ENCODE measurements at places on chromosomes 12 and 14.

- no peak for DNase-seq
Observed at GRCh38 chr12:21459474-21459873, 22.0 kb downstream of the PYROXD1 start.

DNA sequence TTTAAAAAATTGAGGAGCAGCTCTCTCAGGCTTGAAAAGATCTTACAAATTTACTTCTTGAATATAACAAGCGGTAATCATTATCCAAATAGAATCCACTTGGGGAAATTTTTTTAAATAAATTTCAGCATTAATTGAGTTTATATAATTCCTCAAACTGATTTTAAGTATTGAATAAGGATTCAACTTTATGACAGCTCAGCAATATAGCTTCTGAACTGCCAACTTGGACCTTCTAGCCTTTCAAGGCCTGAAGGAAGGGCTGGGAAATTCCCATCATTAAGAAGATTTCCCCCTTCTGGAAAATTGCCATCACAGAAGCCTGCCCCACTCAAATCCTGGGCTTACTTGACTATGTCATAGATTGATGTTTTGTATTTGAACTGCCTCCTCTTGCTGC is 57.5 kb upstream of the GARIN2 start:
- no peak for DNase-seq

GRCh38 chr14:70257526-70257925 is 68.8 kb upstream of the SLC8A3 start:
- no peak for DNase-seq

- no peak for DNase-seq
Observed at GRCh38 chr14:36346052-36346451, 25.6 kb upstream of the MBIP start.

GRCh38 chr12:90301095-90301494 is 592.5 kb upstream of the ATP2B1 start:
- no peak for DNase-seq

DNA sequence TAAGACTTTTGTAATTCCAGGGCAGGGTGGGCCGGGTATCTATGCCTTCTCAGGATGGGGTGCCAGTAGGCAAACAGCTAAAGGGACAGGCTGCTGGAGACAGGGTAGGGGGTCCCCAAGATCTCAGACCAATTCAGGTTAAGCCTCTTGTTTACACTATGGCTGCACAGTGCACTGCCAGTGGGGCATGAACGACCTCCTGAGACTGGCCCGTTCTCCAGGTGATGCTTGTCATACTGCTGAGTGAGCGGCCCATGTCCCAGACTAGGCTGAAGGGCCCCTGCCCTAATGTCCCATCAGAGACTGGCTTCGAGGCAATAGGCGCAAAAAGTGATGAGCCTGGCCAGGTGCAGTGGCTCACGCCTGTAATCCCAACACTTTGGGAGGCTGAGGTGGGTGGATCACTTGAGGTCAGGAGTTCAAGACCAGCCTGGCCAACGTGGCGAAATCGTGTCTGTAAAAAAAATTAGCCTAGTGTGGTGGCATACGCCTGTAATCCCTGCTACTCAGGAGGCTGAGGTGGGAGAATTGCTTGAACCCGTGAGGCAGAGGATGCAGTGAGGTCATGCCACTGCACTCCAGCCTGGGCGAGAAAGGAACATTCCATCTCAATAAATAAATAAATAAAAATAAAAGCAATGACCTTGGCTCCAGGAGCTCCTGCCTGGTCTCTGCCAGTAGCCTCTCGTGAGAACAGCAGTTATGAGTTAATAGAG is 12.6 kb downstream of the SLC25A29 start:
- no peak for DNase-seq

- no peak for DNase-seq
Observed at GRCh38 chr12:51960488-51960887, 9.0 kb downstream of the ACVR1B start.

- peak; percentile 74 for DNase-seq
Observed at GRCh38 chr14:69695322-69696203, 71.4 kb upstream of the SRSF5 start.

DNA sequence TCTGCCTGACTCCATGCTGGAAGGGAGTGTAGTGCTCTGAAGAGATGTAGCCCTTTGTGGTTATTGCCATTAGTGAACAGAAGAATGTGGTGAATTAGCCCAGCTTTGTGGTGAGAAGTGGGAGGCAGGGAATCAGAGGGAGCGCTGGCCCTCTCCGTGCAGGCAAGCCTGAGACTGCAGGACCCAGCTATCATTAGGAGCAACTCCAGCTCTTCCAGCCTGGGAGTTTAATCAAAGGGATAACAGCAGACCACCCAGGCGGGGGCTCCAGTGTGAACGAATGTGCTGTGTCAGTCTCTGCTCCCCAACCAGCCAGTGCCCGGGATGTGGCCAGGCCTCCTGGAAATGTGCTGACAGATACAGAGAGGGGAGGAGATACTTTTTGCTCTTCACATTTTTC is 142.7 kb downstream of the TTLL5 start:
- DNase-seq: no peak

DNA sequence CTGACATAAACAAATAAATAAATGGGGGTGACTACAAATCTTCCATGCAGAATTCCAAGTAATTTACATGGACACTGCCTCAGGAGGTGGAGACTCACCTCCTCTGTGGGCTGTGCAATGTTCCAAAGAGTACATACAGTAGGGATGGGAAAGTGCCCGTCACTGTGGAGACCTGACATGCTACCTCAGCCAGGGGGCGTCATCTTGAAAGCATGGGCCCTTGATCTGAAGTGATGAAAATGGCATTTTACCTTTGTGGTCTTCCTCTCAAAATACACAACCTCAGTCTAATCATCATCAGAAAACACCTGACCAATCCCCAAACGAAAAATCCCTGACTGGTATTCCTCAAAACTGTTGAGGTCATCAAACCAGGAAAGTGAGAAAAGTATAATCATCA is 48.4 kb downstream of the ANAPC7 start:
- DNase-seq: no peak

DNA sequence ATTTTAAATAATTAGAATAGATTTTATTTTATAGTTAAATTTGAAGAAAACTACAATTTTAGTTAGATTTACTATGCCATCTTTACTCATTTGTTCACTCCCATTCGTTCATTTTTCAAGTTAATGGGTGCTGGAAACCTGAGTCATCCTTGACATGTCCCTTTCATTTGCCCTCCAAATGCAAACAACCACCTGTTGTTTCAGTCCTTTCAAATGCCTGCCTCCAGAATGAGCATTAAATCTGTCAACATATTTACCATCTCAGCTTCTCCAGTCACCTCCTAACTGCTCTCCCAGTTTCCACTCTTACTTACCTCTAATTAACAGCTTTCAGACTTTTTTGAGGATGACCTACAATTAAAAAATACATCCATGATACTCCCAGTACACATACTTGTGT is 375.5 kb downstream of the RAD51B start:
- DNase-seq: no peak

GRCh38 chr12:26636710-26637328 is 196.2 kb downstream of the ITPR2 start:
- DNase-seq: no peak

DNA sequence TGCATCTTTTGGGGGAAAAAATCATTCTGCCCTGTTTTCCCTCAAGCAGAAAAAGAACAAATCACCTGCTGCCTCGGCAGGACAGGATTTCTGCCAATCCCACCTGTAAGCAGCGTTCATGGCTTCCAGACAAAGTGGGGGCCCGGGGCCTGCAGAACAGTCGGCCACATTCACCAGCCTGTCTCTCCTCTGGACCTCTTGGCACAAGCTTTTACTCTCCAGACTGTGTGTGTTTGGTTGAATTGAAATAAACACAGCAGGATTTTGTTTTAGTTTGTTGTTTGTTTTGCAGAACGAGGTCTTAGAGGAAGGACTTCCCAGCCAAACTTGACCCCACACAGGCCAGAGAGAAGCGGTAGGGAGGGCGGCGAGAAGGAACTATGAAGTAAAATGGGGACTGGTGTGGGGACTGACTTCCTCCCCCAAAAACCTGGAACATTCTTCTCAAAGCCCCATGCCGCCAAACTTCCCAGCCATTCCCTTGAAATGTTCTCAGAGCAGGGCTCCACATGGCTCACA is 41.7 kb upstream of the FOS start:
- no peak for DNase-seq

- DNase-seq: peak; percentile 7
Observed at GRCh38 chr12:102811110-102811737, 105.8 kb downstream of the PAH start.

GRCh38 chr12:13233830-13234641 is 37.5 kb downstream of the EMP1 start:
- no peak for DNase-seq

DNA sequence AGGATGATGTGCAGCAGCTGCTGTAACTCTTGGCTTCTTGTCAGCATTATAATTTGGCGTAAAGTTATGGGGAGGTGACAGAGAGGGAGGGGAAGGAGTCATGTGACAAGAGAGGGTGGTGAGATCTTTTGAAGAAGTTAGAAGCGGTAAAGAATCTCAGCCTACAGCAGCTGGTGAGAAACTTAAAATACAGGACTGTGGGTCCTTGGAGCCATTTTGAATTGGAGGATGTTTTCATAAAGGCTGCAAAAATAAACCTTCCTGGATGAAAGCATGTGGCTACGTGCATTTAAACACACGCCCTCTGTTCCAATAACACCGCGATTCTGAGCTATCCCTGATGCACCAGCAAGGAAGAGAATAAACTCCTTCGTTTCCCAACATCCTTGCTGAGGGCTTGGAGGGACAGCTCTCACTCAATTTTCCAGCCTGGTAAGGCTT is 133.7 kb downstream of the TMEM30B start:
- DNase-seq: no peak

- DNase-seq: no peak
Observed at GRCh38 chr12:116859079-116859478, 22.2 kb downstream of the HRK start.

DNA sequence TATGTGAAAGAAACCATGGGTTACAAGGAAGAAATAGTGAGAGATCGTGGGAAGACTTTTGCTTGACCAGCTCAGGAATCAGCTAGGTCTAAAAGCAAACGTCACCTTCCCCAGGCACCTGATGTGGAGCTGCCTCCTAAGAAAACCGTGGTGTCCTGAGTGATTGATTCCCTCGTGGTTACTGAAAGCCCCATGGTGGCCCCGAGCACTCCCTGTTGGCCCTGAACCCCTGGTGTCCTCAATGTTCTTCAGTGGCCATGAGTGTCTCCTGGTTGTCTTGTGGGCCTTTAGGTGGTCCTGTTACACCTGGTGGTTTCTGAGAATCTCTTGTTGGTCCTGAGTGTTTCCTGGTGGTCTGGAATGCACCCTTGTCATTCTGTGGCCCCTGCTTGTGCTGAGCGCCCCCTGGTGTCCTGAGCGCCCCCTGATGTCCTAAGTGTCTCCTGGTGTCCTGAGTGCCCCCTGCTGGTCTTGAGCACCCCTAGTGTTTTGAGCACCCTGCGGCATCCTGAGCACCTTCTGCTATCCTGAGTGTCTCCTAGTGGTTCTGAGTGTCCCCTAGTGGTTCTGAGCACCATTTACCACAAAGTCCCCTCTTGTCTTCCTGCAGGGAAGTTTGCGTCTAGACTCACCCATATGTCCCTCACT is 518.7 kb downstream of the TMEM121 start:
- DNase-seq: no peak

DNA sequence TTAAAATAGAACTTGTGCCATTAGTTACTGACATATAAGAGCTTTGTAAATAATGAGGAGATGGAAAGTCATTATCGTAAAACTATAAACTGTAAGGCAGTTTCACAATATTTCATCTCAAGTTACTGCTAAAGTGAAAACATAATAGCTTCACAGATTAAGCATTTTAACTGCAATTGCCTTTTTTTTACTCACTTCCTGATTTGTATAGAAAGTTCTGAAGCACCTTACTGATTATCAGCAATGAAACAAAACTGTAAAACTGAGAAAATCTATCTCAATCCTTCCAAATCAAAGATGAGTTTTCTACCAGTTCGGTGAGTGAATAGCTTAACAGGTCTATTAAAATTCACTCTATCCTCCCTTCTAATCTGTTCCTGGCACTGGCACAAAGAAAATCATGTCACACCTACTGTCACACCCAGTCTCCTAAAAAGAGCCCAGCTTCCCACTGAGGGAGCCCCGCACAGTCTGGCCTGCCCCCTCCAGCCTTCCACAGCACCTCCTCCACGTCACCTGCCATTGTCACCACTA is 161.4 kb upstream of the ABCD2 start:
- no peak for DNase-seq

GRCh38 chr12:53170215-53170614 is 10.3 kb upstream of the ZNF740 start:
- no peak for DNase-seq

DNA sequence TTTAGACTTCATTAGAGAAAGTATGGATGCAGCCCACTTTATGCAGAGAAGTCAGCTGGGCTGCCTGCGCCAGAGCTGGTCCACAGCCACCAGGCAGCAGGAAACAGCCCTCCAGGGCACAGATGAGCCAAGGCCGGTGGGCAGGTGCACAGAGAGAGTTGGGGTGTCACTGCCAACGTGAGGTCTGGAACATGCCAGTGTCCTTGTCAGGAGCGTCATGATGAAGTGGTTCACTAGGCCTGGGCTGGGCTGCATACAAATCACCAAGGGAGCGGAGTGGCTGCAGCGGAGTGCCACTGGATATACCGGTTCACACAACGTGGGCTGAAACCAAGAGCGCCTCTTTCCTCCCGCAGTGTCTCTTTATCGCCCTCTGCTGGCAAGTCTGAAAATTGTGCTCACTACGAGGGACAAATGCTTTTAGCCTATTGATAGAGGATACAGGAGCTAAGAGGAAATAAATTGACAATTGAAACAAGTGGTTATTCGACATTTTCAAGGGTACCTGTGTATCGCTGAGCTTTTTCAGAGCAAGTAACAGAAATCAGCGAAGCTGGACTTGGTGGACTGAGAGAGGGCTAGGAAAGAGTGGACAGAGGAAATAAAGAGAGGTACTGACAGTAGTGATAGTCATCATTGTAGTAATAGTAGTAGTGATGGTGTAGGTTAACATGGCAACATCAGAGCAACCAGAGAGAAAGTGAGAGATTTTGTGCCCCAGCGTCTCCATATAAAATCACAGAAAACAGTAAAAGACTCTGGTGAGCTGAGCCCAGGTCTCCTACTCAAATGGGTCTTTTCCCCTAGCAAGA is 52.0 kb upstream of the ITPR2 start:
- DNase-seq: peak; percentile 77

DNA sequence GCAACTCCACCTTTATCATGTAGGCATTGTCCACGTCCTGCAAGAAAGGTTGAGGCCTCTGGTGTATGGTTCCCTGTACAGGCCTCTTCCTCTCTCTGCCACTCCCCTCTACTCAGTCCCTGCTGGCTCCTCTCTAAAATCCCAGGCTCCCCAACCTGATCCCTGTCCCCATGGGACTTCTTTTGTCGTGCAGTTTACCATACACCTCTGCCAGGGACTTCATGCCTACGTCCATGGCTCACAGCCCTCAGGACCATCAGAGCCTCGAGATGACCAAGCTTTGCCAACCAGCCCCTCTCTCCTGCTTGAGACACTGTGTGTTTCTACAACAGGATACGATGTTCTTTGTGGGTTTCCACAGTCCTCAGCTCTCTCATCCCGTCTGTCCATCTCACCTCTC is 2.9 kb downstream of the KRT2 start:
- DNase-seq: no peak

- no peak for DNase-seq
Observed at GRCh38 chr12:114415525-114415868, 9.6 kb upstream of the TBX5 start.

Data from C1 segment of cervical spinal cord (tissue), 14 donors.